ENCODE measurements at places on chromosomes 6 and 20.

- DNase-seq, result peak; percentile 70
Observed at GRCh38 chr6:158653577-158654354, 3.9 kb downstream of the SYTL3 start.

- no peak for DNase-seq
Observed at GRCh38 chr6:136371959-136372358, 82.3 kb upstream of the BCLAF1 start.

GRCh38 chr20:4134355-4134834, 119.0 kb upstream of the RNF24 start:
- no peak for DNase-seq

- no peak for DNase-seq
Observed at GRCh38 chr20:25237610-25238318, 10.1 kb upstream of the PYGB start.

- DNase-seq, result peak; percentile 47
Observed at GRCh38 chr6:107132330-107132954, 17.1 kb upstream of the BEND3 start.

- peak; percentile 77 for DNase-seq
Observed at GRCh38 chr6:149852180-149852579, 12.0 kb downstream of the LRP11 start.

- no peak for DNase-seq
Observed at GRCh38 chr20:50788045-50788991, 6.5 kb upstream of the BCAS4 start.

GRCh38 chr6:72624557-72625160, 2.8 kb downstream of the KCNQ5 start:
- DNase-seq, result peak; percentile 45

DNA sequence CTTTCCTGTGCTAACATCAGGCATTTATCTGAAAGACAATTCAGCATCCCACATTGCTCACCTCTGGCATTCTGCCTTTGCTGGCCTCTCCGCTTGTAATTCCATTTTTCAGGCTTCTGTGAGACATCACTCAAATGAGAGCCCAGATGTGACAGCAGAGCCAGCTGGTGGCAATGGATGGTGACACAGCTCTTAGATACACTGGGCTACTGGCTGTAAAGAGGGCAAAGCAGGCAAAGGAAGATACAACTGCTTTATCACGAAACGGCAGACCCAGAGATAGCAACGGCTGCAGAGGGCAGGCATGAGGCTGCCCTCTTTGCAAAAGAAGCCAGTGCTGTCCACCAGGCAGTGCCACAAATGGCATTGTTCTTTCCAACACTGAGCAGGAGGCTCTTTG, 329.8 kb downstream of the KIF16B start:
- no peak for DNase-seq

GRCh38 chr6:157323966-157324300, 614 bp upstream of the TMEM242 start:
- DNase-seq, result peak; percentile 53

GRCh38 chr6:35725721-35726438, 11.0 kb upstream of the ARMC12 start:
- DNase-seq, result no peak

GRCh38 chr6:113258771-113259170, 598.4 kb upstream of the MARCKS start:
- DNase-seq, result no peak

- no peak for DNase-seq
Observed at GRCh38 chr6:5481033-5481432, 219.7 kb downstream of the FARS2 start.

DNA sequence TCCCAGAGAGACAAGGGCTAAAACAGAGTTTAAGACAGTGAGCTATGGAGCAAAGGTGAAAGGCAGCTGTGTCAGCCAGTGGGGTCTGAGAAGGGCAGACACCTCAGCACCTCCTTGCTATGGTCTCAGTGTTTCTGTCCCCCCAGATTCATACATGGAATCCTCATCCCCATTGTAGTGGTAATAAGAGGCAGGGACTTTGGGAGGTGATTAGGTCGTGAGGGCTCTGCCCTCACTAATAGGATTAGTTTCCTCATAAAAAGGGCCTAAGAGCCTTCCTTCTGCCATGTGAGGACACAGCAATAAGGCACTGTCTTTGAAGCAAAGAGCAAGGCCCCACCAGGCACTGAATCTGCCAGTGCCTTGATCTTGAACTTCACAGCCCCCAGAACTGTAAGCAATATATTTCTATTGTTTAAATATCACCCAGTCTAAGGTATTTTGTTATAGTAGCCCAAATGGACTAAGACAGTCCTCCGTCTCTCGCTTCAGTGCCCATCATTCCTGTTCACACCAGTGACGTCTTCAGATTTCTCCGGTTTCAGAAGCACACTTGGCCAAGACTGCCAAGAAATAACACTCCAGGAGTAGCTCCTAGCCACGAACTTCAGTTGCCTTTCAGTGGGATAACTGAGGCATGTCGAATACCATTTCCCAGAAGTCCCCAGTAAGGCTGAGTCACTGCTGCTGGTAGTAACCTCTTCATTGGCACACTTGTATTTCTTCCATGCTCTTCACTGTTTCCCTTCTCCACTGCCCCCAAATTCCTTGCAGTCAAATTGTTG, 32.8 kb downstream of the SLC13A3 start:
- DNase-seq, result no peak

DNA sequence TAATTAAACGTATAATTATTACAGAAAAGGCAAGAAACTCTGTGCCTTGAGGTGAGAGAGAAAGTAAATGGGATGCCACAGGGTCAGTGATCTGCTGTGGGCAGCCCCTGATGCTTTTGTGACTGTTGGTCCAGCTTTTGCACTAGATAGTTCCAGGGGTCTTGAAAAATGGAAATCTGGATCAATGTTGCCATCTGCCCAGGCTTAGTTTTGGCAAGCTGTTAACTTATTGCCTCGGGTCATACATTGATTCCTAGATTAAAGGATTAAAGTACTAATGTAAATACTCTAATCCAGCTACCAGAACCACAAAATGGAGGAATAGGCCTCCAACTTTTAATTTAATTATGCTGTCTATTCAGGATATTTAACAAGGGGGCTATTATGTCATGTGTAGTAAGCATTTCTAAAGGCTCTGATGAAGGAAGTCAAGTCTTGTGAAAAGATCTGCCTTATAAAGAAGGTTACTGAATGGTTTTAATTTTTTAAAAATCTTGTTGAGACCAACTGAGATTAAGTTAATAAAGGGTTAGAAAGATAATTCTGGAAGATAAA, 376.0 kb upstream of the HS3ST5 start:
- DNase-seq, result no peak

GRCh38 chr6:90285042-90285481, 11.6 kb downstream of the BACH2 start:
- no peak for DNase-seq

DNA sequence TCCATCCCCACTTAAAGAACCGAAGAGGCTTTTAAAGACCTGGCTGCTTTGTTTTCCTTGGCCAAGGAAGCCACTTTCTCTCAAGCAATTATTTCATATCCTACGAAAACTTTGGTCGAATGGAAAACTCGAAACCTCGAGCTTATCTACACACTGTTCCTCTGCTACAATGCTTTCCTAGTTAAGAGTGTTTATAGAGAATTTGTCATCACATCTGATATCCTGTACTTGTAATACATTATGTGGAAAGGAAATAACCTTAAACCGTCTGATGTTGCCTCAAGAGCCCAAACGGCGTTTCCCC, 28.1 kb downstream of the TFAP2B start:
- DNase-seq, result no peak

GRCh38 chr20:64074963-64075362, 4.4 kb downstream of the RGS19 start:
- DNase-seq, result no peak

DNA sequence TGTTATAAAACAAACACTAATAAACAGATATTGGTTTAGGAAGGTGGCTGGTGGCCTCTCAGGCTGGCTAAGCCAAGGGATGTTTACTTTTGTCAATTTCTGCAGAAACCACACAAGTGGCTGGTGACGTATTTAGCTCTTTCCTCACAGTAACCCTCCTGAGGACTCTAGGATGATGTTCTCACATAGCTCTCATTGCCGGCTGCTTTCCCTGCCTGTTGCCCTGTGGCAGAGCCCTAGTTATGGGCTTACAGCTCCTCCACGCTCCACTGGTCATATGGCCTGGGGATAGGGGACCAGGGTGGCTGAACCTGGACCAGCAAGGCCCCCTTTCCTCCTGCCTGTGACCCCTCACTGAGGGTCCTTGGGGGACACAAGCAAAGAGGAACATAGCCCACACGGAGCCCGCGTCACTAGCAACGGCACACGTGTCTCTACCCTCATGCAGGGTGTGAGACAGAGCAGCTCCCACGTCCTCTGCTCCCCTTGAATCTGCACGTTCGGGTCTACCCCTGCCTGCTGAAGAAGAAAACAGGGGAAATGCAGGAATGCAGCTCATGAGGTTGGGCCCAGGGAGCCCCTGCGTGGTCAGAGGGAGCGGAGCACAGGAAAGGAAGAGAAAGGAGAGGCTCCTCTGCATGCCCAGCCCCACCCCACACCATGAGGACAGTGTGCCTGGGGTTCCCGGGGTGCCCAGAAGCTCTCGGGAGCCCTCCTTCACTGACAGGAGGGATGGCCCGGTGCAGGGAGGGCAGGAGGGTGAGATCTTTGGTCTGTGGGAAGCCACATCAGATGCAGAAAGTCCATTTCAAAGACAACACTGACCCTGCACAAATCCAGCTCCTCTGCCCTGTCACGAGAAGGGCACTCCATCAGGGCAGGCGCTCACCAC, 13.9 kb downstream of the RAMACL start:
- DNase-seq, result no peak

GRCh38 chr6:26366504-26366903, 1.5 kb downstream of the BTN3A2 start:
- no peak for DNase-seq

- no peak for DNase-seq
Observed at GRCh38 chr20:64233725-64234124, 21.8 kb upstream of the PCMTD2 start.
